ENCODE measurements at places on chromosomes 5 and 9. TPM values are rescaled to one million over a fixed set of nuclear protein-coding genes. Genes with fewer than 3 reads are reported as not detected.

- DNase-seq = no peak
These were observed 25.6 kb downstream of the ETF1 start for GRCh38 chr5:138517437-138517836.

DNA sequence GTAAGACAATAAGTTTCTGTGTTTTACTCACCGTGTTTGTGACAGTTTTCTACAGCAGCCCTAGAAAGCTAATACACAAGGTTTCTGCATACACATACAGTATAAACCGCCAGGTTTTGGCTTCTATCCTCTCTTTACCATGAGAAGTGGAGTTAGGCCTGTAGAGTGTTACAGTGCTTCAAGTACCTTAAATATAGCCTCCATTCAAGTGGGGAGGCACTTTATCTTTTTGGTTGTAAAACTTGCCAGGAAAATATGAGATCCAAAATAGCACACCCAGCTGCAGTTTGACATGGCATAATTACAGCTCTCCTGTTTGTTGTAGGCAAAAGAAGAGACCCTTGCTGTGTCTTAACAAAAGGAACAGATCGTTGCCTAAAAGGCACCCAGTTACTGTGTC is 90.3 kb upstream of the PTPN3 start:
- no peak for DNase-seq

Gene DDX31
- total RNA-seq = 7.3 TPM

DNA sequence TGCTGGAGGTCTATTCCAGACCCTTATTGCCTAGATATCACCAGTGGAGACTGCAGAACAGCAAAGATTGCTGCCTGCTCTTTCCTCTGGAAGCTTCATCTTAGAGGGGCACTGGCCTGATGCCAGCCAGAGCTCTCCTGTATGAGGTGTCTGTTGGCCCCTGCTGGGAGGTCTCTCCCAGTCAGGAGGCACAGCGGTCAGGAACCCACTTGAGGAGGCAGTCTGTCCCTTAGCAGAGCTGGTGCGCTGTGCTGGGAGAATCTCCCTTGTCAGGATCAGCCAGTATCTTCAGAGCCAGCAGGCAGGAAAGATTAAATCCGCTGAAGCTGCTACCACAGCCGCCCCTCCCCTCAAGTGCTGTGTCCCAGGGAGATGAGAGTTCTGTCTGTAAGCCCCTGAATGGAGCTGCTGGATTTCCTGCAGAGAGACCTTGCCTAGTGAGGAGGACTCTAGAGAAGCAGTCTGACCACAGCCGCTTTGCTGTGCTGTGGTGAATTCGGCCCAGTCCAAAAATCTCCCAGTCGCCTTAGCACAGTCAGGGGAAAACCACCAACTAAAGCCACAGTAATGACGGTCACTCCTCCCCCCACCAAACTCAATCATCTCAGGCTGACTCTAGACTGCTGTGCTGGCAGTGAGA is 124.1 kb downstream of the JAKMIP2 start:
- DNase-seq = no peak

GRCh38 chr5:1129711-1130055 is 17.8 kb upstream of the SLC12A7 start:
- DNase-seq = peak; percentile 87

Gene ZDHHC11B
- total RNA-seq = 1.5 TPM

DNA sequence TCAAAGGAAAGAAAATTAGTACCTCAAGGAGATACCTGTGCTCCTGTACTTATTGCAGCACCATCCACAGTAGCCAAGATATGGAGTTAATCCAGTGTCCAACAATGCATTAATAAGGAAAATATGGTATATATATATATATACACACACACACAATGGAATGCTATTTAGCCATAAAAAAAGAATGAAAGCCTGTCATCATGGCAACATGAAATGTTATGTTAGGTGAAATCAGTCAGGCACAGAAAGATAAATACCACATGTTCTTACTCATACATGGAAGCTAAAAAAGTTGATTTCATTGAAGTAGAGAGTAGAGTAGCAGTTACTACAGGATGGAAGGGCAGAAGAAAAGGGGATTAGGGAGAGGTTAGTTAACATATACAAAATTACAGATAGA is 601.5 kb downstream of the ANXA1 start:
- no peak for DNase-seq

GRCh38 chr9:4838189-4838546 is 45.4 kb downstream of the RCL1 start:
- DNase-seq = no peak

Gene GPR151
- total RNA-seq = not detected

DNA sequence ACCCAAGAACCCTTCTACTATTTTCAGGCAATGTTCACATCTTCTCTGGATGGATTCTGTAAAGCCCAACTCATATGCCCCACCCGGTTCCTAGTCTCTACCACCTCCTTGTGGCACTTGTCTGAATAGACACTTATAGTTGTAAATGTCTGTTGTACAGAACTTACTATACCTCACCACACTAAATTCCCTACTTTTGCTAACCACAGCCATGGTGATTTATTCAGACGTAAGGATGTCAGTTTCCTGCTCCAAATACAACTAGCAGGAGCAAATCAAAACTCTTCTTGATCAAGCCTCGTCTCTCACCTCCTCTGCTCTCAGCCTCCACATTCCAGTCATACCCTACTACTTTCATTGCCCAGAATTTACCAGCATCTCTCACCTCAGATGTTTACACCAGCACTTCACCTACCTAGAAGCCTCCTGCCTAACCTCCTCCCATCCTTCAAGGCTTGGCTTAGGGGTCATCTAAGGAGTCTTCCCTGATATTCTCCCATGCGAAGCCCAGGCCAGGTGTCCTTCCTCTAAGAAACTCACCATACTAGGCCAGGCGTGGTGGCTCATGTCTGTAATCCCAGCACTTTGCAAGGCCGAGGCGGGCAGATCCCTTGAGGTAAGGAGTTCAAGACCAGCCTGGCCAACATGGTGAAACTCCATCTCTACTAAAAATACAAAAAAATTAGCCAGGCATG is 75.5 kb downstream of the MAPKAP1 start:
- peak; percentile 19 for DNase-seq

GRCh38 chr9:22102146-22103053 is 93.3 kb upstream of the CDKN2B start:
- DNase-seq = no peak

GRCh38 chr9:128141604-128142003 is 7.6 kb upstream of the LCN2 start:
- peak; percentile 13 for DNase-seq

- no peak for DNase-seq
These were observed 30.4 kb upstream of the DENND1A start for GRCh38 chr9:123960366-123960765.

DNA sequence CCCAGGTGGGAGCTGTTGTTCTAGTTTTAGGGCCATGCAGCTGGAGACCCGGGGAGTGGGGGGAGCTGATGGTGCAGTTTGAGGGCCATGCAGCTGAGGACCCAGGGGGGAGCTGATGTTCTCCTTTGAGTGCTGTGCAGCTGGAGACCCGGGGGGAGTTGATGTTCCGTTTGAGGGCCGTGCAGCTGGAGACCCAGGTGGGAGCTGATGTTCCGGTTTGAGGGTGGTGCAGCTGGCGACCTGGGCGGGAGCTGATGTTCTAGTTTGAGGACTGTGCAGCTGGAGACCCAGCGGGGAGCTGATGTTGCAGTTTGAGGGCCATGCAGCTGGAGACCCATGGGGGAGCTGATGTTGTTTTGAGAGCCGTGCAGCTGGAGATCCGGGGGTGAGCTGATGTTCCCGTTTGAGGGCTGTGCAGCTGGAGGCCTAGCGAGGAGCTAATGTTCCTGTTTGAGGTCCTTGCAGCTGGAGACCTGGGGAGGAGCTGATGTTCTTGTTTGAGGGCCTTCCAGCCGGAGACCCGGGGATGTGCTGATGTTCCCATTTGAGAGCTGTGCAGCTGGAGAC is 14.6 kb downstream of the PDCD6 start:
- DNase-seq = no peak

Gene NME5
- total RNA-seq = 0.75 TPM

Gene CD274
- total RNA-seq = 3.2 TPM

GRCh38 chr5:135718651-135719050 is 115.8 kb upstream of the SLC25A48 start:
- no peak for DNase-seq

DNA sequence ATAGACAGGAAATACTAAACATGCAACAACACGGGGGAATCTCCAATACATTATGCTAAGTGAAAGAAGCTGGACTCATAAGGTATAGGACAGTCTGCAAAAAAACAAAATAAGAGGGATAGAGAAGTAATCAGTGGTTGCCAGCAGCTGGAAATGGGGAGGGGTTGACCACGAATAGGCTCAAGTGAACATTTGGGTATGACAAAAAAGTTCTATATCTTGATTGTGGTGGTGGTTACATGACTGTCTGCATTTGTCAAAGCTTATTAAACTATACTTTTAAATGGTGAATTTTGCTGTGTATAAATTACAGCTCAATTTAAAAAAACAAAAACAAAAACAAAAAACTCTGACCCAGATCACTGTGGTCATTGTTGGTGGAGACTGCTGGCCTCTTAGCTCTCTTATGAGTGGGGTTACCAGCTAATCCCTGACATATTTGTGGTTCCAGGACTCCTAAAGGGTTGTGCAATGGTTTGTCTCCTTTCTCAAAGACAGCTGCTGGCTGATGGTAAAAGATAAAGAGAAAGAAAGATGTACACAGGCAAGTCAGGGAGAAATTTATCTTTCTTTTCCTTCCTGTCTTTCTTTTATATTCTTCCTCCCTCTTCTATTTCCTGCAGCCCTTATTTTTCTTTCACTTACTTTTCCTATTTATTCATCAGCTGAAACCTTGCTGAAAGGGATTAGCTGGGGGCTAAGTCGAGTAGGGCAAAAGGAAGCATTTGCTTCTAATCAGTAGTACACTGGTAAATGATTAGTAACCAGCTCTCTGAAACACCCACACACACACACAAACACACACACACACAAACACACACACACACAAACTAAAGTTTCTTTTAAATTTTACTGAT is 42.6 kb upstream of the APC start:
- no peak for DNase-seq

Gene MTAP
- total RNA-seq = 19.7 TPM

- DNase-seq = no peak
These were observed 96.6 kb downstream of the SYK start for GRCh38 chr9:90898228-90898627.

GRCh38 chr5:173452119-173452905 is 124.1 kb upstream of the STC2 start:
- DNase-seq = no peak

GRCh38 chr9:106405871-106406435 is 457.0 kb upstream of the ZNF462 start:
- no peak for DNase-seq

DNA sequence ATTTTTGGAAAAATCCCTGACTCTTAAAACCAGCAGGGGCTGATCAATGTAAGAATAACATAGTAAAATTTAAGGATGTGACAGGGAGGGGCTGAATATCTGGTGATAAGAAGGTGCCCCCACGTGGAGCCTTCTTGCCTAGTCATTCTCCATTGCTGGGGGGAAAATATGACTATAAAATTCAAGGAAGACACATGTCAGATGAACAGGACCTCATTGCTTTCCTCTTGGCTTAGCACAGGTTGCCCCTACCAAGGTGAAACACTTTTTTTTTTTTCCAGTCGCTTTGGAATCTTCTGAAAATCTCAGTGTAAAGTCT is 310.9 kb downstream of the EFNA5 start:
- no peak for DNase-seq

Gene TBC1D2
- 28.3 TPM for total RNA-seq

Gene DRD1
- total RNA-seq = 0.17 TPM

GRCh38 chr5:144950996-144951395 is 780.3 kb downstream of the KCTD16 start:
- no peak for DNase-seq

DNA sequence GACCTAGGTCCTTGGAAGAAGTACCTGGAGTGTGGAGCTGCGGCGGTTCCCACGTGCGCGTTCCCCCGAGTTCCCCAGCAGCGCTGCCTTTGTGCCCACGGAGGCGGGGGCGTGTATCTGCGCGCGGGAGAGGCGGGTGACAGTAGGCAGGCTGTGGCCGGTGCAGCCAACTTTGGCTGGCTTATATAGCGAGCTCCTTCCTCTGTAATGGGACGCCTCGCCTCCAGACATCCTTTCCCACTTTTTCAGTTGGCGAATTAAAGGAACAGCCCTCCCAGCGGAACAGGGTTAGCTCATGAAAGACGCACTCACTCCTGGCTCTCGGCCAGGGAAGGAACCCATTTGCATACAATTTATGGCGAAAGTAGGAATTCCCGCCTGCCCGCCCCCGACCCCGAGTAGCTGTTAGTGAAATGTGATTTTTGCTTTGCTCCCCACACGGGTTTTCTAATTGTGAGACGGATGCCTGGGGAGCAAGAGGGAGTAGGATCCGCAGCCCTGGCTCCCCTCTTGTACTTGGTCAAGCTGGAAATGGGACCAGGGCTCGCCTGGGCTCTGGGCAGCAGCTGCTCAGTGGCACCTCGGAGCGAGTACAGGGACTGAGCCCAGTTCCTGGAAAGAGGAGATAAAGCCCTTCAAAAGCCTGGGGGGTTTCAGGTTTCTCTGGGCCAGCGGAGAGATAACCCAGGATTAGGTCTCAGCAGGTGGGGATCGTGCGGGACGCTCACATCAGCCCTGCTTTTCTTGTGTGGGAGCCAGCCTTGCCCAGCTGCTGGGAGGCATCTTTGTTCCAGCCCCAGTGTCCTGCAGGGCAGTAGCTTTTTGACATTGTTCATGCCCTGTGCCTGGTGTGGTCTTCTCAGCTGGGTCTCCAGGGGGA is at the start of gene TNC:
Gene TNC, minus strand, starts transcription at position 159 of the 880 bp plus-strand sequence. CDS start 27,139 bp downstream, outside the sequence.
- peak; percentile 44 for DNase-seq

Gene INSL4
- not detected for total RNA-seq

Gene SEC24A
- 28.8 TPM for total RNA-seq

Gene TAF11L14
- total RNA-seq = not detected

GRCh38 chr5:20554001-20554400 is 566.0 kb upstream of the CDH18 start:
- DNase-seq = no peak

Gene PLAC8L1
- total RNA-seq = 0.49 TPM

DNA sequence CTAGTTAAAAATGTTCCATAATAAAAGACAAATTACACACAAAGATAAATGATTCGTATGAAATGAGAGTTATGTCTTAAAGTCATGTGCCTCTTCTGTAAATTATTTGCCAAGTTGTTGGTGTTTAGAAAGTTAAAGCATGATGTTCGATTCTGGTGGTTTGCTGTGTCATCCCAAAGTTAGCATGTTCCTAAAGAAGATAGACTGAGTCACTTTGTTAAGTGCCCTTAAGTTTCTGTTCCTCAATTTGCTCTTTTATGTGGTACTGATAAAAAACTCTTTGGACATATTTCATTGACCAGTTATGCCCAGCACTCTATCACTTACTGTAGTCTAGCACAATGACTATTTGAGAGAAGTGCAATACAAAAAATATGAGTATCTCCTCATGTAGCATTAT is 366.9 kb upstream of the ZNF608 start:
- no peak for DNase-seq
